ENCODE measurements at places on chromosomes 3 and 15.
A peak's percentile ranks its signal among the peaks of the same experiment; 100 is the strongest.

DNA sequence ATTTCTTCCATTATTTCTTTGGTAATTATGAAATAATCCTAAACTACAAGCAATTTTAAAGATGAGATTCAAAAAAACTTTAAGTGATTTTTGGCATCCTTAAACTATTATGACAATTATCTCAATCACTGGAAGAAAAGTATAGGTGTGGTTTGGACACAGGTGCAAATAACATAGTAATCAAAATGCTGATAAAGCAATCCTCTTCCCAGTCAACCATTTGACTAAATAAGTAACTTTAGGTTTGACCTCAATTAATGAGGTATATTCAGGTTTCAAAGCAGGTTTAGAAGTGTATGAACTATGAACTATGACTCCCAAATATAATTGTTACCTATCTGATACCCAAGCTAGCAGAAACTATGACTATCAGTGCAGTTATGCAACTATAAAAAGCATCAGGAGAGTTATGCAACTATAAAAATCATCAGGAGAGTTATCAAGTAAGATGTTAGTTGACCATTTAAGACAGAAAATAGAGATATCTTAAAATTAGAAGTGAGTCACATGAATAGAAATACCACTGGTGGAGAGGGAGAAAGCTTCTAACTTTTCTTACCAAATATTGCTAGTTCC, 8.9 kb upstream of the CNTN3 start:
- no peak for DNase-seq

- no peak for DNase-seq
Observed at GRCh38 chr15:75648156-75649000, 666 bp downstream of the SNX33 start.

- no peak for DNase-seq
Observed at GRCh38 chr15:75007216-75007615, 11.9 kb downstream of the SCAMP5 start.

DNA sequence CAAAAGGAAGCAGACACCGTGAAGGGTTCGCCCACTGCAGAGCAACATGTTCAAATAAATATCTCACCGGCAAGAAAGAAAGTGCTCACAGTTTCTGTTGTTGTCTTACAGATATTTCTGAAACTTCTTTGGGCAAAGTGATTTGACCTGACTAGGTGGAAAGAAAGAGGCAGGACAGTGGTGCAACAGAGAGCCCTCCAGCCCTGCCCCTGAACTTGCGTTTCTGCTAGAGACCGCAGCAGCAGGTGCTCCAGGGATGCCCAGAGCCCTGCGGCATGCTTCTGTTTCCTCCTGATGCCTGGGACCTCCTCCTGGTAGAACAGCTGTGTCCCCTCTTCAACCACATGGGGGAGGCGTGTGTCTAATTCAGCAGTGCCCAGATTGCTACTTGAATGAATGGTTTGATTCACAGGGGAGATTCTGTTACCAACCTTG, 123.4 kb downstream of the ATP10A start:
- DNase-seq: peak; percentile 64

GRCh38 chr3:94927175-94927574, 864.3 kb downstream of the NSUN3 start:
- DNase-seq: no peak

- no peak for DNase-seq
Observed at GRCh38 chr15:29849218-29849617, 26.9 kb upstream of the TJP1 start.

GRCh38 chr3:29373131-29373680, 92.3 kb downstream of the RBMS3 start:
- DNase-seq: no peak

DNA sequence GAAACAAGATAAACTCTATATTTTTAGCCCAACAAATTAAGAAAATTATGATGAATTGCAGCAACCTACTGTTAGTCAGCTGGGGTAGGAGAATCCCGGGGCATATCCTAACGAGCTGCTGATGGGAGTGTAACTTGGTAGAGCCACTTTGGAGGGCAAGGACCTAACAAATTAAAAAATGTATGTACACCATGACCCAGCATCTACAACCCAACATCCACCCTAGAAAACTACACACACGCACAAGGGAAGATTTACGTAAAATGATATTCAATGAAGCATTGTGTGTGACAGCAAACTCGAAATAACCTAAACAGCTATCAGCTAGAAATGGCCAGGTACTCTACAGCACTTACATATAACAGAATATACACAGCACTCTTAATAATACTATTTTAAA, 1.9 kb downstream of the BCL2A1 start:
- DNase-seq: no peak

DNA sequence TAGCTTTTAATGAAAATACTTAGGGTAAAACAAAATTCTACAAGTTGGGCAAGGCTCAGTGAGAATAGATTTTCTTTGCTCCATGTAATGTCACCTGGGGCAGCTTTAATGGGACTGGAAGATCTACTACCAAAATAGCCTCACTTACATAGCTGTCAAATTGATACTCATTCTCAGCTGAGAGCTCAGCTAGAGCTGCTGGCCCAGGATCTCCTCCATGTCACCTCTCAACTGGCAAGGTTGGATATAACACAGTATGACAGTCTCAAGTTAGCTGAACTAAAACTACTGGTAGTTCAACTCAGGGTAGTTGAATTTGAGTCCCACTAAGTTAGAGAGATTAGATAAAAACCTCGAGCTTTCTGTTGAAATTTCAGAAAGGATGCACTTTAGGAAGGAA, 218.5 kb upstream of the PLSCR5 start:
- no peak for DNase-seq

DNA sequence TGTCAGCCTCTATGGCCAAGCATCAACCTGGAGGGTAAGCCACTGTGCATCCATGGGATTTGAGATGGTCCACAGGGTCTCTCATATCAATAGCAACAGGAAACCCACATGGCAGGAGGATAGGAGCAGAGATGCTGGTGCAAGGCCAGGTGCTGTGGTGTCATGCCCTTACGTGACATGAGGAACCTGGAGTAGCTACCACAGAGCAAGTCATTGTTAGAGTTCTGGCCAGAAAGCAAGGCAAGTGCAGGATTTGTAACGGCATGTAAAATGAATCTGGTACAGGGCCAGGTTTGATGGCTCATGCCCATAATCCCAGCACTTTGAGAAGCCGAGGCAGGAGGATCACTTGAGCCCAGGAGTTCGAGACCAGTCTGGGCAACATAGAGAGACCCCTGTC, 14.8 kb upstream of the ZNF774 start:
- DNase-seq: no peak

GRCh38 chr15:20645956-20646355, 104.4 kb upstream of the GOLGA6L6 start:
- no peak for DNase-seq

DNA sequence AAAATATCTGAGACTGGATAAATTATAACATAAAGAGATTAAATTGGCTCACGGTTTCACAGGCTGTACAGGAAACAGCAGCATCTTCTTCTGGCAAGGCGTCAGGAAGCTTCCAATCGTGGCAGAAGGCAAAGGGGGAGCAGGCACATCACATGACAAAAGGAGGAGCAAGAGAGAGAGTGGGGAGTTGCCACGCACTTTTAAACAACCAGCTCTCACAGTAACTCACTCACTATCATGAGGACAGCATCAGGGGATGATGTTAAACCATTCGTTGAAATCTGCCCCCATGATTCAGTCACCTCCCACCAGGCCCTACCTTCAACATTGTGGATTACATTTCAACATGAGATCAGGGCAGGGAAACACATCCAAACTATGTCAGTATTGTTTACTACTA, 114.5 kb upstream of the SPATA16 start:
- DNase-seq: no peak

- DNase-seq: no peak
Observed at GRCh38 chr3:118966700-118967099, 67.9 kb downstream of the IGSF11 start.

- DNase-seq: no peak
Observed at GRCh38 chr3:126958638-126959085, 24.3 kb upstream of the PLXNA1 start.

- no peak for DNase-seq
Observed at GRCh38 chr3:41489231-41489630, 289.9 kb downstream of the CTNNB1 start.

DNA sequence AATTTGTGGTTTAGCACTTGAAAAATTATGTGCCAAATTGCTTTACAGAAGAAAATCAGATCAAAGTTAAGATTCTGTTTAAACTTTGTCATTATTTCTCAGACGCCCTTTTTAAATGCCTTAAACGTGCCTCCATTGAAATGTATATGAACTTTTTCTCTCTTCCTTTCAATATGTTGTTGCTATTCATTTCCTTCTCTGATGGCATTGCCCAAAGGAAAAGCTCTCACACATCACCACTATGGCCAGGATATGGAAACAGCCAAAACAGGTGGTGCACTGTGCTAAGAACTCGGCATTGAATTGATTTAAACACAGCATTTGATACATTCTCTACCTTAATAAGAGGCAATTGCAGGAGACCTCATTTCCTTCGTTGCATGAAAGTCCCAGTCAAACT, 35.7 kb upstream of the NR2F2 start:
- no peak for DNase-seq
